NCI-H524 treated with DMSO at 0.1 percent for 48 hours (cell line): ENCODE measurements at places on chromosomes 7 and 10.

GRCh38 chr7:112868609-112869008 is 78.4 kb upstream of the TMEM168 start:
- DNase-seq: no peak

DNA sequence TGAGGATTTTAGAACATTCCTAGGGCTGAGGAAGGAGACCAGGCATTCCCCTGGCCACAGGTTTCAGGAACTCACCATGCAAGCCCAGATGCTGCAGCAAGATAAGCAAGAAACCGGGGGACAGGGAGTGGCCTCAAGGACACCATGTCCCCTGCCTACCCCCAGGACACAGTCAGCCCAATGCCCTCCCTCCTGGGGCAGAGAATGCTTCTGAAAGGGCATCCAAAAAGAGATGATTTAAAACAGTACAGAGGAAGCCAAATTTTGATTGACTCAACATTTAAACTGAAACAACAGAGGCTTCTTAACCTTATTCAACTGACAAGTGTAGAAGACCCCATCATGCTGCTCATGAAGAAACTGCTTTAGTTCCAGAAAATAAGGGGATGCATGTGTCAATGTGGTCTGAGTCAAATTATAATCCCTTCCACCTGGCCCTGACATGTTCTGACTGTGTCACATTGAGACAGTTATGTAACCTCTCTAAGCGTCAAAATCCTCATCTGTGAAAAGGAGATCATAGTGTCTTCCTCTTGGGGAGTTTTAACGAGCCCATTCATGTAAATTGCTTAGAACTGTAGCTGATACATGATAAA is 60.0 kb downstream of the ICA1 start:
- no peak for DNase-seq

DNA sequence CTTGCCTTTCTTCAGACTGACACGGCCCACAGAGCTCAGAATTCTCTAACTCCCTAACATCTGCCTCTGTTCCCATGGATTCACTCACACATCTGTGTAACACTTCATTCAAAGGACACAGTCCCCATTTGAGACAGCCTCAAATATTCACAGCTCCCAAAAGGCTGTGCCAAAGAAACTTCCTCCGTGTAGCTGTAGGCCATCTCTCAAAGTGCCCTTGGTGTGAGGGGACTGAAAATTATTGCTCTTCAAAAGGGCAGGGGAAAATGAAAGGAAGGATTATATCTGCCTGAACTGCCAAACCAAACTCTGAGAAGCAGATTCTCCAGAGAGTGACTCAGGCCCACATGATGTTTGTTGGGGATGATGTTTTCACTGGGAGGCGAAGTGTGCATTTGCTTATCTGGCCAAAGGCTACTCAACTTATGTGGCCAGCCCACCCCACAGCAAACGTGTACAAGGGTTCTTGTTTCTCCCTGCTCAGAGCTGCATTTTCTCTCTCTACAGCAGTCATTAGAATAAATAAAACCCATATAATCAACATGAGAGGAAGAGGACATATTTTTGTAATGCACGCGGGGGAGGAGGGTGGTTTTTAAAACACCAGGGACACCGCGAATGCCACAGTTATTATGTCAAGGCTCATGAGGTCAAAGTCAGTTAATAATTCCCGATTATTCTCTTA is 302.4 kb upstream of the NFE2L3 start:
- DNase-seq: no peak

GRCh38 chr10:31318854-31319601 is at the start of gene ZEB1:
Gene ZEB1, plus strand, starts transcription at chr10:31319216. Its CDS starts 19 bp downstream, at chr10:31319235.
- peak; percentile 50 for DNase-seq

GRCh38 chr7:2129323-2130095 is 103.2 kb downstream of the MAD1L1 start:
- no peak for DNase-seq

GRCh38 chr10:46080886-46081285 is 34.8 kb upstream of the MSMB start:
- no peak for DNase-seq

DNA sequence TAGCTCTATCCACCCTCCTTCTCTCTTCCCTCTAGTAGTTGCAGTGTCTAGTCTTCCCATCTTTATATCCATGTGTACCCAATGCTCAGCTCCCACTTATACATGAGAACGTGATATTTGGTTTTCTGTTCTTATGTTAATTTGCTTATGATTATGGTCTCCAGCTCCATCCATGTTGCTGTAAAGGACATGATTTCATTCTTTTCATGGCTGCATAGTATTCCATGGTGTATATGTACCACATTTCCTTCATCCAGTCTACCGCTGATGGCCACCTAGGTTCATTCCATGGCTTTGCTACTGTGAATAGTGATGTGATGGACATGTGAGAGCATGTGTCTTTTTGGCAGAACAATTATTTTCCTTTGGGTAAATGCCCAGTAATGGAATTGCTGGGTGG is 6.5 kb downstream of the PRSS2 start:
- no peak for DNase-seq

DNA sequence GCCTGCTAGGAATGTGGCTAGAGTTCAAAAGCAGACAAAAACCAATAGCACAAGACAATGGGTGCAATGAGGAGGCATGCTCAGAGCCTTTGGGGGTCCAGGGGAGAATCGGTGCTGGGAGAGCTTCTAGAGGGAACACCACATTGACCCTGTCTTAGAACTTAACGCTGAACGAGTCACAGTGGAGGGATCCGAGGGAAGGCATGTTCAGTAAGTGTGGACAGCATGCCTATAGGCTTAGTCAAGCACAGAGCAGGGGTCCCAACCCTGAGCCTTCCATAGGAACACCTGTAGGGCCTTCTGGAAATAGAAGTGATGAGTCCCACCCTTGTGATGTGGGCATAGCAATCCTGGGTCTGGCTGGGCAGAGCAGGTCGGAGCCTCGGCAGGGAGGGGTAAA is 148.7 kb downstream of the PKD1L1 start:
- DNase-seq: no peak

DNA sequence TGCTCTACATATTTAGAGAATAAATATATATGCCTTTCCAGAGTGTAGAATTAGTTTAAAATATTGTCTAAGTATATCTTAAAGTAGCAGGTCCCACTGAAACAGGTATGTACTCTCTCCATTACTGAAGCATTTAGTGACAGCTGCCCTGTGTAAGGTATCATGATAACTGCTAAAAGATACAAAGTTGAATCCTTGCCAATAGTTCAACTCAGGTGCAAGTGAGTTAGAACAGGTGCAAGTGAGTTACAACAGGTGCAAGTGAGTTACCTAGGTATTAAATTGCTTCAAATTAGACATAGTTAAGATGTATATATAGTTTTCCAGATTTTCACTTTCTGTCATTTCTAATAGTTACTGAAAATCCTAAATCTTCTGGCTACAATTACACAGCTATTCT is 119.1 kb downstream of the CNOT4 start:
- no peak for DNase-seq

DNA sequence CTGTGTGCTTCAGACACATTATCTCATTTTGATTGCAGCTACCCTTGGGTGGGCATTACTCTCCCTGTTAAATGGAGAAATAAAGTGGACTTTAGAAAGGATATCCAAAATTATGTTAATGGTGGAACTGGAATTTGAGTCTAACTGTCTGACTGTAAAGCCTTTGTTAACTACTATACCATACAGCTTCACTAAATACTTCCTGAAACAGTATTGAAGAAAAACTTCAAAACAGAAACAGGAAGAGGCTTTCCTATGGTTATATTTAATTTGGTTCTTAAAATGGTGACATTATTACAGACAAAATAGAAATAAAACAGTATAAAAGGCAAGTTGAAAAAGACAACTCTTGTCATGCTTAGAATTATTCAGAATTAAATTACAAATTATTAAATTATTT is 25.0 kb downstream of the SPAG6 start:
- no peak for DNase-seq

GRCh38 chr10:85318809-85319807 is 990.7 kb downstream of the CCSER2 start:
- no peak for DNase-seq

DNA sequence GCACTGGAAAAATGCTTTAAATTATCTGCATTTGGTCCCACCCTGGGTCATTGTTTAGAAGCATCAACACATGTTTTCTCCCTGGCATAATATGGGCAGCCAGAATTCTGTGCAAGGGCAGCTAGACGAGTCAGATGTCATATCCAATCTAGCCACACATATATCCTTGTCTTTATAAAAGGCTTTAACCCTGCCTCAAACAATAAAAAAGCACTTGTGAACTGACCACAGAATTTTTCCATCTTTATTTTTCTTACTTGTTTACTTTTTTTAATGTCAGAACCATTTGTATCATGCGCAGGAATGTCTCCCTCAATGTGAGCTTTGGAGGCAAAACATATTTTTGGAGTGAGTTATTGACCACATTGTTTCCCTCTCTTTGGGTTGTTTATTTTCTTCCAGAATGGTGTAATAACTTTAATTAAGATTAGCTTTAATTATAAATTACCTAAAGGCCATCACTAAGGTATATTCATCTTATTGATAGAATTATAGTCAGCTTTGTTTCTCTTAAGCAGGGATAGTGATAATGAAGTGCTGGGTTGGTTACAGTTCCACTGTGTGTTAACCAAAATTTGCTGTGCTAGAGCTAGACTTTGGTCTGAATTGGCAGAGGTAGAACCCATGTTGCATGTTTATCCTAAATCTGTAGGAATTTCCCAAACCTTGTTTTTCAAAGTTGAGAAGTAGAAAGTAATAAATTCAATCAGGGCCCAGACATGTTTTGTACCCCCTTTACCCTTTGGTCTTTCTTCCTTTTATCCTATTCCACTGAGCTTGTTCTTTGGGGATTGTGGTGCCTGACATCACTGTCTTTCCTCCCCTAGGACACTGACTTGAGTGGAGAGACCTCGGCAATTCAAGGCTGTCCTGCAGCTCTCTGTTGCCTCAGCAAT is 1078.4 kb downstream of the KCNMA1 start:
- DNase-seq: no peak

GRCh38 chr10:127266431-127266830 is 70.0 kb upstream of the INSYN2A start:
- DNase-seq: no peak

GRCh38 chr7:142539901-142540300 is 209.4 kb upstream of the PRSS1 start:
- DNase-seq: no peak

GRCh38 chr7:47937065-47937687 is 11.1 kb downstream of the PKD1L1 start:
- no peak for DNase-seq

- DNase-seq: no peak
These were observed 968 bp upstream of the OPN4 start for GRCh38 chr10:86653379-86653778.

DNA sequence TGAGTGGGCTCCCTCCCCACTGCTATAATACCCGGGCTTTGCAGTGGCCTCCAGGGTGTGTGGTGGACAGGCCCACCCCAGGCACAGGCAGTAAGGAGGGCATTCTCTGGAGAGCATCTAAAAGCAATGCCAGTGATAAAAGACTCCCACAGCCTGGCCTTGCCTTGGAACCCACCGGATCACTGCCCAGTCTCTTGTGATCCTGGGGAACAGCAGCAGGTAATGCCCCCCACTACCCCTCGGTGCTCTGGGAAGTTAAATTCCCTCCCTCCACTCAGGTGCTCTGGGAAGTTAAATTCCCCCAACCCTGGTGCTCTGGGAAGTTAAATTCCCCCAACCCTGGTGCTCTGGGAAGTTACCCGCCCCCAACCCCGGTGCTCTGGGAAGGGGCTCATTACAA is 565.2 kb downstream of the TCERG1L start:
- DNase-seq: no peak
